ENCODE measurements at places on chromosomes 7 and 10.

DNA sequence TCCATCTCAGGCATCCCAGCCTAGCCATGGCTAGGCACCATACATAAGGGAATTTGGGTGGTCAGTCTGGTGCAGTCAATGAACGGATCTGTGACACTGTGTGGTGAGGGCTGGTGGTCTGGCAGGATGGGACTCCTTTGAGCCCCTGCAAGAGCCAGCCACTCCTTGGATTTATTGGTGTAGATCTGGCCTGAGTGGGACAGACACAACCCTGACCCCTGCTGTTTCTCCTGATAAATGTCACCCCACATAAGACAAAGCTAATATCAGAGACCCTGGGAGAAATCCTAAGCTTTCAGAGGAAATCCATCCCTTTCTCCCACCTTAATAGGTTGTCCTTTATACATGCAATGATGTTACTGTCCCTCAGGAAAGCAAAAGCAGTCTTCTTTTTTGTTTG is 2.3 kb downstream of the FBXO24 start:
- no peak for DNase-seq

DNA sequence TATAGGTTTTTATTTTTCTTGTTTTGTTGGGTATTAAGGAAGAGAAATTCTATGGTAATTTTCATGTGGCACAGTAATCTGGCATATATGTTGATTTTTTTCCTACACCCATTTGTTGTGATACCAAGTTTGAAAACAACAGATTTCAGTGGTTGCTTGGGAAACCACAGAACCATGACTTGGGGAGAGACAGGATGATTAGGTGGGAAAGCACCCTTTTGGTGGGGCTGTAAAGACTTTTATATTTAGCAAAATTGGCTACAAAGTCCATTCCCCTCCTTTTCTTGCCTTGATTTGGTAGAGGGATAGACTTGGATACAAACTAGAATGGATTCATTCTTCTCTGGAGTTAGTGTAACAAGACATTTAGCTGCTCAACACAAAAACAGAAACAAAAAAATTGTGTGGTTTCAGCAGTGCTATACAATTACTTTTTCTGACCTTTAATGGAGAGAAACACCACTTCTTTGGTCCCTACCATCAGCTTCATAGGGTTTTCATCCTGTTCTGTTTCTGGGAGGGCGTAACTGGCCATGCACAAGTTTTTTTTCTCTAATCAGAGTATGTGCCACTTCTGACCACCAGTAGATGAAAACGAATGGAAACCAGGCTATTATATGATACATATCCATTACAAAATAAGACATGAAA is 52.7 kb downstream of the FIGNL1 start:
- DNase-seq: no peak

- DNase-seq: peak; percentile 77
Measured at GRCh38 chr10:110893559-110894179, 21.9 kb downstream of the PDCD4 start.

GRCh38 chr10:70906953-70907636 is 18.7 kb upstream of the PCBD1 start:
- no peak for DNase-seq

DNA sequence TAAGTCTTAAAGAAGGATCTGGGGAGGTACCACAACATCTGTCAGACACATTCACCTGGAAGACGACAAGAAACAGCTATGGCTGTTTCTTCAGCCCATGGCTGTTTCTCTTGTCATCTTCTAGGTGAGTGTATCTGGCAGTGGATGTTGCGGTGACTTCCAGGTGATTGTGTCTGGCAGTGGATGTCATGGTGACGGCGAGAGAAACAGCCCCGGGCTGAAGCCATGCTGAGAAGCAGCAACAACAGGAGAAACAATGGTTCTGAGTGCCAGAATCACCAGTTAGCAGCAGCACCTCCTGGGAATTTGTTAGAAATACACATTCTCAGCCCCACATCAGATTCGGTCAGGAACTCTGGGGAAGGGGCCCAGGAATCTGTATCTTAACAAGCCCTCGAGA is 68.6 kb upstream of the SYPL1 start:
- DNase-seq: no peak

GRCh38 chr10:96614515-96614914 is 27.7 kb upstream of the TM9SF3 start:
- DNase-seq: no peak

GRCh38 chr10:44978570-44979280 is at the start of gene DEPP1:
Gene DEPP1 (minus strand): TSS chr10:44978809. CDS start chr10:44978030, 779 bp downstream.
- DNase-seq: peak; percentile 59

GRCh38 chr10:124320778-124321432 is 97.8 kb downstream of the OAT start:
- DNase-seq: no peak

DNA sequence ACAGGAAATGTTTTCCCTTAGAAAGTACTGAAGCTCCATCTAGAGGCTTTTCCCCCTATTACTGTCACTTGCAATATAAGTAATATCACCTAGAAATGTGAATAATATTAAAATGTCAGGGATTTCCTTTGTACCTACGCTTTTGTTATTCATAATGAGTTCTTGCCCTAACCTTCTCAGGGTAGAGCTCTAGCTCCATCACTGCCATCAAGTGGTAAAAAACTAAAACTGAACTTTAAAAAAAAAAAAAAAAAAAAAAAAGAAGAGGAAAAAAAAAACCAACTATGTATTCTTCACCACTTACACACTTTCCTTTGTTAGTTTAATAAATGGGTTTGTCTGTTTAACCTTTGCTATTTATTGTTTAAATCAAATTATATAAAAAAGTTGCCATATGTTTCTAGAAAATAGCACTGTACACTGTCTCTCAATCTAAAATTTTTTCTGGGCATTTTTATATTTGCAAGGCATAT is 49.9 kb downstream of the DNAJC1 start:
- peak; percentile 6 for DNase-seq

GRCh38 chr7:80940539-80941207 is 21.8 kb upstream of the SEMA3C start:
- no peak for DNase-seq

GRCh38 chr10:11521860-11522259 is 89.6 kb downstream of the USP6NL start:
- DNase-seq: no peak

GRCh38 chr10:115674496-115674895 is 581.3 kb downstream of the ATRNL1 start:
- DNase-seq: no peak

DNA sequence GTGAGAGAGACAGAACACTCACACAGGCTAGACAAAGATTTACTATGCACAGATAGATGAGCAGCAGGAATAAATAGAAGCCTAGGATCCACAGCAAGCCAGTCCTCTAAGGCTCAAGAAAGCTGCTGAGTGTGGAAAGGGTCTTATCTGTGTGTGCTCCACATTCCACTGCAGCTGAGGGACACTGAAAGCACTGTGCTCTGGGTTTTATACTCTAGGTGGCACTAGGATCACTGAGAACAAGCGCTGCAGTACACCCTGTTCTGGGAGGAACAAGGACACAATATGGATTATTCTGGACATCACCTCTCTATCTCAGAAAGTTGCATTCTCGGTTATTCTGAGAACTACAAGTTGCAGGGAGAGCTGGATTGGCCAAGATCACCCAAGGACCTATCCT is 4.9 kb upstream of the KLHL7 start:
- no peak for DNase-seq

GRCh38 chr10:131277278-131277677 is 34.2 kb downstream of the TCERG1L start:
- DNase-seq: no peak

- no peak for DNase-seq
Measured at GRCh38 chr7:150406312-150406566, 27.1 kb downstream of the ZNF775 start.

DNA sequence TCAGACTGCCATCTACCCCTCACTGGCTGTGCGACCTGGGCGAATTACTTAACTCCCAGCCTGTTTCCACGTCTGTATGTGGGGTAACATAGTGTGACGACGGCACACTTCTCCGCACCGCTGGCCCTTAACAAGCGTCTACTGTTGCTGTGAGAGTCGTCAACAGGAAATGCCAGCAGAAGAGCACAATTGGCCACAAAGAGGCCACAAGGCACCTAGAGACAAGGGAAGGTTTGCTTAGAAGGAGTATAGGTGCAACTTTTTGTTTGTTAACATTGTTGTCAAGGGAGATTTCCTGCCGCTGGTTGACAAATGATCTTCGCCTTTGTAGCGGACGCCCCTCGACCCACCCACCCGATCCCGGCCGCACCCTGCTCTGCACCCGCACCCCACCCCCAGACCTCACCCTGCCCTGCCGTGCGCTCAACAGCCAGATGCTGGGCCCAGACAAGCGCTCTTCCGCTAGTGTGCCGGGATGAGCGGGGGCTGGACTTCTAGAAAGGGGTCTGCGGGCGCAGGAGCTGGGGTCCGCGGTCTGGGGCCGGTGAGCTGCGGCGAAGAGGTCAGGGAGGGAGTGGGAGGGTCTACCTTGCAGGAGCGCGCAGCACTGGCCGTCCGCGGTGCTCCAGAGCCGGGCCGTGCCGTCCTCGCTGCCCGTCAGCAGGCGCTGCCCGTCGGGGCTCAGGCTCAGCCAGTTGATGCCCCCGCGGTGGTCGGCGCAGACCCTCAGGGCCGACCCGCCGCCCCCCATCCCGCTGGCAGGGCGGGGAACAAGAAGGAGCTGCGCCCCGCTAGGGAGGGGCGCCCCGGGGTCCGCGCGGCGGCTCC is 785 bp downstream of the WDR86 start:
- DNase-seq: no peak

GRCh38 chr10:10092581-10092980 is 925.1 kb upstream of the CELF2 start:
- no peak for DNase-seq

- no peak for DNase-seq
Measured at GRCh38 chr10:75525067-75525466, 93.6 kb downstream of the LRMDA start.

- DNase-seq: no peak
Measured at GRCh38 chr7:156178214-156178613, 366.0 kb upstream of the SHH start.

DNA sequence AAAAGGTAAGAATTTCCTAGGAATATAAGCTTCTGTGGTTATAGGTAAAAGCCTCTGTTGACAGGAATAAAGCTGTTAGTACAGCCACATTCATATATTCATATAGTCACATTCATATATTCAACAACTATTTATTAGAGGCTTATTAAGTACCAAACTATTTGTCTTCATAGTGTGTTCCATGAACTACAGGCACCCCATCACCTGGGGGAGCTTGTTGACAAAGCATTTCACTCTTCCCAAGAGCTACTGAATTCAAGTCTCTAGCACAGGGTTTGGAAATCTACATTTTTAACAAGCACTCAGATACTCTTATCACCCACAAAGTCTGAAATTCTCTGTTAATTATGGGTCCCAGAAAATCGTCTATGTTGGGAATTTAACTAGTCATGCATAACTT is 110.6 kb downstream of the RNLS start:
- no peak for DNase-seq

Measured in midbrain (tissue), 1 donor.